Muscle of back (tissue), 13 donors: ENCODE measurements at places on chromosomes 1 and 21. TPM values are rescaled to one million over a fixed set of nuclear protein-coding genes. Genes with fewer than 3 reads are reported as not detected.

DNA sequence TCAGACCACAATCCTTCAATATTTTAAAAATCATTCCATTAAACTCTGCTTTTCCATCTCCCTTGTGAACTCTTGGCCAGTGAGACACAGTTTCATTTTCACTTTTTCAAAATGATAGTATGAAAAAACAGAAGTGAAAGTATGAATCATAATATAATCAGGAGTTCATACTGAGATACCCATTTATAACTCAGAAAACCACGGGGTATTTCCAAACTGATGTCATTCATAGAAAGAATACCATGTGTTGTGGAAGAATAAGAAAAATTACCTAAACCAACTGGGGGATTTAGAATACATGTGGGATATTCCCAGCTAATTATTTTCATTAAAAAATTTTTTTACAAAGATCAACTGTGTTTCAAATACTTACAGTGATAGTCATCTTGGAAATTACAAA, 149.9 kb downstream of the MRPL39 start:
- peak; percentile 16 for DNase-seq

DNA sequence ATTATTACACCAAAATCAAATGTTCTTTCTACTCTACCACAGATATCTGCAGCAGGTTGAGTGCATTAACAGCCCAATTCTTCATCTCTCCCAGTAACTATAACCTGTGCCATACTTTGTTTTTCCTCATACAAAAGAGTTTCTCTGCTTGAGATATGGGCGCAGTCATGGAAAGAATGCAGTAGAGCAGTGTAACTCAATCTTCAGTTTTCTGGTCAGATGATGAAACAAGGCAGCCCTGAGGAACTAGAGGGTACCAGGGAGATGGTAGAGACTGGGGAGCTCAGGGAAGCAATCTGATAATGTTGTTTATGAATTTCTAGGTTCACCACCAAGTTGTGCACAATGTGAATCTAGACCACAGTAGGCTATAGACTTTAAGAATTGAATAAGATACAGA, 39.6 kb downstream of the ASPM start:
- no peak for DNase-seq

GRCh38 chr1:181089676-181090544, 1.4 kb downstream of the IER5 start:
- DNase-seq, result no peak

- DNase-seq, result no peak
Observed at GRCh38 chr1:89888480-89889322, 67.9 kb downstream of the LRRC8D start.

- DNase-seq, result peak; percentile 77
Observed at GRCh38 chr1:234887016-234887900, 241.4 kb downstream of the TOMM20 start.

GRCh38 chr1:220391491-220391890, 119.2 kb upstream of the RAB3GAP2 start:
- DNase-seq, result no peak

DNA sequence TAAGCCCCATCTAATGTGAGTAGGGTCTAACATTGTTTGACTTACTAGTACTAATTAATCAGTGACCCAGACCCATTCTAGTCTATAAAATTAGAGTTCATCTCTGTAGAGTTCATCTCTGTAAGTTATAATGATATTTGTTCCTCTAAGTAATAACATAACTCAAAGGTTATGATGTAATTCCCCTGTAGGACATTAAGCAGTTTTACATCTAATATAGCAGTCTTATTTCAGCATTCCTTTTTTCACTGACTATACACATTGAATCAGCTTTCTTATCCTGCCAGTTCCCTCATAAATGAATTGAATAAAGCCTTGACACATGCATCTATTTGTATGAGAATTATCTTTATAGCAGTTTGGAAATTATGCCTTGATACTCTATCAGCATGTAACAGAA, 90.9 kb downstream of the SH3GLB1 start:
- DNase-seq, result peak; percentile 37

GRCh38 chr1:222009105-222009730, 267.3 kb upstream of the DUSP10 start:
- DNase-seq, result peak; percentile 25

- no peak for DNase-seq
Observed at GRCh38 chr1:111281411-111281810, 9.2 kb upstream of the CHIA start.

GRCh38 chr1:153617663-153618062, 1.5 kb upstream of the S100A14 start:
- no peak for DNase-seq

GRCh38 chr1:7266561-7266960, 481.3 kb downstream of the CAMTA1 start:
- DNase-seq, result no peak

- no peak for DNase-seq
Observed at GRCh38 chr1:175118375-175119367, 51.0 kb downstream of the TNN start.

- DNase-seq, result peak; percentile 63
Observed at GRCh38 chr1:47709872-47710231, 272.0 kb downstream of the FOXD2 start.

DNA sequence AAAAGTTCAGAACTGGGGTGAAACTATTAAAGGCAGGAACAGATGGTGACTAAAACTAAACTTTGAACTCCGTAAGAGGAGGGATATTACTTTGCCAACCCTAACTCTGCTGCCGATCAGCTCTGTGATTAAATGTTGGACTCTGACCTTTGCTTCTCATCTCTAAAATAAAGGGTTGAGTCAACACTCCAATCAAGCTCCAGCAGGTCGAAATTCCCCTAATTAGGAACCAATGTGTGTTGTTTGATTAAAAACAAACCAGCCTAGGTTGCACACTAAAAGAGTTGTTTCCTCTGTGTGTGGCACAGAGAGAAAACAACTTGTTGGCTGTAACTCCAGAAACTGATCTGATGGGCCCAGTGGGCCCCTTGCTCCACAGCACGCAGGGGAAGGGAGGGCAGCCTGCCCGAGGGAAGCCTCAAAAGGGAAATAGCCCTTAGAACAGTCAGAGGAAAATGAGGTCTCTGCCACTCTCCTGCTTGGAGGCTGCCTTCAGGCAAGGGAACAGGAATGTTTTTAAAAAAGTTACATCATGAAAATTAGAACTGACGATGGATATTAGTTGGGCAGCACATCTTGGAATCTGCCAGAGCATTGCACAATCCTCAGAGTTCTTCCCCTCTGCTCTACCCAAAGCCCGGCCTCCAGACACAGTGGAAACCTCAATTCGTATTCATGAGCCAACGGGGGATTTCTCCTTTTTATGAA, 69.3 kb downstream of the KCTD3 start:
- peak; percentile 52 for DNase-seq

- DNase-seq, result peak; percentile 94
Observed at GRCh38 chr1:41672641-41673361, 188.3 kb upstream of the EDN2 start.

- DNase-seq, result no peak
Observed at GRCh38 chr21:36973986-36974850, 7.7 kb upstream of the HLCS start.

DNA sequence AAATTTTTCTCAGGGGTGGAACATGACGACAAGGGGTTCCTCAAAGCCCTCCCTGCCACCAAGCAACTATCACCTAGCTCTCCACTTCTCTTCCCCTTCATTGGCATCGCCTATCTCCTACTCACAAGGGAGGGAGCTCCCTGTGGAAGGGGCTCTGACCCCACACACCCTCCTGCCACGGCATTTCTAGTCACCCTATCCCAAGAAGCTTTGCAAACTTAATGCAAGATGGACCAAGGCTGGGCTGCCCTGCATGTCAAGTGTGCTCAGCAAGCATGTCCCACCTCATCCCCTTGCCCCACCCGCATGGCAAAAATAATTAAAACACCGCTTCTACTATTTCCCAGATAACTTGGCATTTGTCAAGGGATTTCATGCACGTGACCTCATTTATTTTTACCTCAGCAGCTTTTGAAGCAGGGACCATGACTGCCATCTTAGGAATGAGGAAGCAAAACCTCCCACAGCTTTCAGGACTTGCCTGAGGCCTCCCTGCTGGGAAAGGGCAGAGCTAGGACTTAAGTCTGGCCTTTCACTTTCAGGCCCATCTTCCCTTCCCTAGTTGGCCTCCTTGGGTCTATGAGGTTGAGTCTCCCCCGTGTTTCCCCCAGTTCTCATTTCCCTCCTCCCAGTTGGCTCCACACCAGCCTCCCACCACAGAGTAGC, 161.3 kb downstream of the TSEN15 start:
- no peak for DNase-seq

- peak; percentile 74 for DNase-seq
Observed at GRCh38 chr1:22794647-22795365, 84.2 kb downstream of the EPHB2 start.

DNA sequence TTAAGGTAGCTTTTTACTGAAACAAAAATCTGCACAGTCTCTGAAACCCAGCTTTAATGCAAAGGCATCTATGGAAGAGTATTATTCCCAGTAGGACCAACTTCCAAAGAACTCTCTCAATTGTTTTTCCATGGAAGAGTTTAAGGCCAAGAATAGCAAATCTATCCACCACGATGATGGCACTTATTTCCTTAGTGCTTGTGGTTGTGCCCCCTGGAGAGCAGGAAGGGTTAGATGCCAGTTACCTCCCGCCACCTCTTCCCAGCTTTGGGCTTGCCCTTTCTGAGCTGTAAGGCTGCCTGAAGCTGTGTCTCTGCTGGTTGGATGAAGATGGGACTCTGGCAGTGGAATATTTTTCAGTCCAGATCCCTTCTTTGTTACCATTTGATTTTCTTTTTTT, 4.8 kb upstream of the ATP1A1 start:
- DNase-seq, result no peak

DNA sequence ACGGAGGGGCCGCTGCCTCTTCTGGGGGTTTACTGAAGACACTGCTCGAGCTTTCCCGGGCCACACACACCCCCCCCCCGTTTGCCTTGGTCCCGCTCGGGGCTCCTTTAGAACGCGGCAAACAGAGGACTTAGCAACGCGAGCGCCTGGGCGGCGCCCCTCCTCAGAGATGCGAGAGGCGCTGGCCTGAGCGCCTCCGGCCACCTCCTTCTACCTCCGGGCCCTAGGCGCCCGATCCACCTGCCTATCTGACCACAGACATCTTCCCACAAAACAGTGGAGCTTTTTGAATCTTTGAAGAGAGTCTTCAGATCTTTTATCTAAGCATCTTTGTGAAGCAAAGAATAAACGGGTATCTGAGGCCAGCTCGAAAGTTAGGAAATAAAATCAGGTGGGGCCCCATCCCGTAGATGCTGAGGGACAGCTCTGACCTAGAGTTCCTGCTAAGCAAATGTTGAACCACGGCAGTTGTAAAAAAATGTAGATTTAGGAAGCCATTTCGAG, 436 bp upstream of the TTLL7 start:
- peak; percentile 75 for DNase-seq

DNA sequence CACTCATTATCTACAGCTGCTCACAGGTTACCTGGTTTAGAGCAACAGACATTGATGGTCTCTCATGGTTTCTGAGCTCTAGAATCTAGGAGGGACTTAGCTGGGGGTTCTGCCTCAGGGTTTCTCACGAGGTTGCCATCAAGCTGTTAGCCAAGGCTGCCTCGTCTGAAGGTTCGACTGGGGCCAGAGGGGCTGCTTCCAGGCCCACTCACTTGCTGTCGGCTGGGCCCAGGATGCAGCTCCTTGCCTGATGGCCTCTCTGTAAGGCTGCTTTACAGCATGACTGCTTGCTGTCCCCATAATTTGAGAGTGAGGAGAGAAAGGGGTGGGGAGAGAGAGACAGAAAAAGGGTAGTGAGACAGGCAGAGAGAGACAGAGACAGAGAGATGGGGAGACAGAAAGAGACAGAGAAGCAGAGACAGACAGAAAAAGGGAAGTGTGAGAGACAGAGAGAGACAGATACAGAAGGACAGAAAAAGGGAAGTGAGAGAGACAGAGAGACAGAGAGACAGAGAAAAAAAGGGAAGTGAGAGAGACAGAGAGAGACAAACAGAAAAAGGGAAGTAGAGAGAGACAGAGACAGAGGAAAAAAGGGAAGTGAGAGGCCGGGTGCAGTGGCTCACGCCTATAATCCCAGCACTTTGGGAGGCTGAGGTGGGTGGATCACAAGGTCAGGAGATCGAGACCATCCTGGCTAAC, 106.8 kb upstream of the C1orf174 start:
- DNase-seq, result no peak

GRCh38 chr1:23720256-23720995, 22.8 kb upstream of the ELOA start:
- no peak for DNase-seq

GRCh38 chr1:98557895-98558294, 103.6 kb upstream of the SNX7 start:
- no peak for DNase-seq

DNA sequence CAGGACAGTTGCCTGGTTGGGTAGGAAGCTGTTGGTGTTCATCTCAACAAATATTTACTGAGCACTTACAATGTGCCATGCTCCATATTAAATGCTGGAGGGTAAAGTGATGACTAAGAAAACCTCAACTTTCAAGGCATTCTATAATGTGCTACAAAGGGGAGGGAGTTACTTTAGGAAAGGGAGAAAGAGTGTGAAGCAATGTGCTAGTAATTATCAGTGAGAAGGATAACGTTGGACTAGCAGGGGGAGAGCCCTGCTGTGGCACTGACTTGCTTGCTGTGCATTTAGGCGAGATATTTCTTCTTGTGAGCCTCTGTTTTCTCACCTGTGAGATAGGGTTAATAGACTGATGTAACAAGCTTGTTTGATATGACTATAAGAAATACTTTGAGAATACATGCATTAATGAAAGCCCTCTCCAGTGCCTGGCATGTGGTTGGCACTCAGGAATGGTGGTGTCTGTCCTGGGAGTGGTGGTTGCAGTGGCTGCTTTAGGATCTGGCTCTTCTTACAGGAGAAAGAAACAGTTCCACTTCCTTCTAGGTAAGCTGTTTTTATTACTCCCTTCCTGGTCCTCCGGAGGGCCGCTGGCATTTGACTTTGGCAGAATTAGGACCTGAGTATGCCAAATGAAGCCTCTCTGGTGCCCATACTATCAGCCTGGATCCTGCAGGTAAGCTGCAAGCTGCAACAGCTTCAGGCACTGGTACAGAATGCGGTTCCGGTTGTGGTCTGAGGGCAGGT, 111.1 kb upstream of the COA6 start:
- no peak for DNase-seq

GRCh38 chr21:33940164-33940880, 24.7 kb upstream of the ATP5PO start:
- peak; percentile 82 for DNase-seq

The SPATA45 gene
- polyA plus RNA-seq, result not detected

The LCE1D gene
- not detected for polyA plus RNA-seq

The AK5 gene
- polyA plus RNA-seq, result 7.6 TPM

The CR1L gene
- polyA plus RNA-seq, result 0.65 TPM

The PEX19 gene
- 45.6 TPM for polyA plus RNA-seq

The GAS5 gene
- 687 TPM for polyA plus RNA-seq

The EVI5 gene
- 14.5 TPM for polyA plus RNA-seq

The SPOCD1 gene
- polyA plus RNA-seq, result 0.22 TPM

The OR2T35 gene
- polyA plus RNA-seq, result not detected

The AMY1B gene
- not detected for polyA plus RNA-seq

The OLFML2B gene
- polyA plus RNA-seq, result 66.5 TPM

The CENPF gene
- 36.8 TPM for polyA plus RNA-seq

The NGF gene
- 1.3 TPM for polyA plus RNA-seq

The LCE7A gene
- not detected for polyA plus RNA-seq

The CELA3B gene
- polyA plus RNA-seq, result not detected

The PCP4L1 gene
- 0.39 TPM for polyA plus RNA-seq

The CFHR2 gene
- not detected for polyA plus RNA-seq

The CD2 gene
- 0.56 TPM for polyA plus RNA-seq

The CNN3 gene
- polyA plus RNA-seq, result 407 TPM

The FCRL5 gene
- 0.05 TPM for polyA plus RNA-seq

The PIGR gene
- 0.04 TPM for polyA plus RNA-seq

The SLC25A24 gene
- 48.5 TPM for polyA plus RNA-seq
